ENCODE measurements at places on chromosomes 12 and 14. TPM values are rescaled to one million over a fixed set of nuclear protein-coding genes. Genes with fewer than 3 reads are reported as not detected.

- H3K36me3 ChIP-seq, result no peaks in the 10 kb centered on the region
- DNase-seq, result no peak
- no peaks in the 10 kb centered on the region for H3K27me3 ChIP-seq
- H3K4me1 ChIP-seq, result peaks cover 30% of the 10 kb centered on the region
Observed at GRCh38 chr12:13142747-13143146, 39.3 kb upstream of the GSG1 start.

DNA sequence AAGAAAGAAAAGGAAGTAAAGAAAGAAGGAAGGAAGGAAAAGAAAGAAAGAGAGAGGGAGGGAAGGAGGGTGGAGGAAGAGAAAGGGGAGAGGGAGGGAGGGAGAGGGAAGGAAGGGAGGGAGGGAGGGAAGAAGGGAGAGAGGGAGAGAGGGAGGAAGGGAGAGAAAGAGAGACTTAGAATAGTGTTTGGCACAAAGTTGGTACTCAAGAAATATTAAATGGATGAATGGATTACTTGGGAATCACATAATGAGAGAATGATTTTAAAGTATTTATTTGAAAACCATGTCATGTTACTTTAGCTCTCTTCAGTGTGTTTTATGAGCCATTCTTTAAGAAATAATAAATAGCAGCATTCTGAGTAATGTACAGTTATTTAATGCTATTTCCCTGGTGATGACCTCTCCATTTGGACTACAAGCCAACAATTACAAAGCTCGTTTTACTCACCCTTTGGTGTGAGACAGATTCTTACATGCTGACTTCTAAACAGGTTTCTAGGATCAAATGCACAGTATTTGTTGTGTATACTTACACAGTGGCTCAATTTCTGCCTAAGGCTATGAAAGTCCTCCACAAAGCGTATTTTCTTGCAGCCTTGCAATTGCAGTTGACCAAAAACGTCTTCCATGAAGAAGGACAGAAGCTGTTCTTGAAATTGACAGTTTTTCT, 861 bp downstream of the IL26 start:
- no peak for DNase-seq
- peaks cover 13% of the 10 kb centered on the region for H3K4me1 ChIP-seq

DNA sequence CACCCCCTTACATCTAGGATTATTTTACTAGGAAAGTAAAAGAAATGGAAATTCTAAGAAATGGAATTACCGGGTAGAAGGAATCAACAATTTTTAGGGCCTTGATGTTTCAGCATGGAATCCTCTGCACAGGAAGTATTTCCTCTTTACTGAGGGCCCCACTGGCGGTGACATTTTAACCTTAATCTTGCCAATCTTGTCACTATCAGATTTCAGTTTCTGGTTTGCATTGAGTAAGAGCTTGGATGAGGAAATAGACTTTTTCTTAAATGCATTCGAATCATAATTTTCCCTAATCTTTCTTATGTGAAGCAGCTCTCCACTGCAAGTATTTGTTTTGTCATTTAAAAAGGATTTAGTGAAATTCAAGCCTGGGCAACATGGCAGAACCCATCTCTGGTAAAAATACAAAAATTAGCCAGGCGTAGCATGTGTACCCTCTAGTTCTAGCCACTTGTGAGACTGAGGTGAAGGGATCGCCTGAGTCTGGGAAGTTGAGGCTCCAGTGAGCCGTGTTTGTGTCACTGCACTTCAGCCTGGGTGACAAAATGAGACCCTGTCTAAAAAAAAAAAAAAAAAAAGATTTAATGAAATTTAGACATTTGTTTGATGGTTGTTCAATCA, 40.7 kb downstream of the TPCN1 start:
- no peak overlapping the region for H3K4me3 ChIP-seq
- peak; percentile 22 for DNase-seq
- H3K27me3 ChIP-seq, result no peaks in the 10 kb centered on the region
- no peak overlapping the region for H3K27ac ChIP-seq

DNA sequence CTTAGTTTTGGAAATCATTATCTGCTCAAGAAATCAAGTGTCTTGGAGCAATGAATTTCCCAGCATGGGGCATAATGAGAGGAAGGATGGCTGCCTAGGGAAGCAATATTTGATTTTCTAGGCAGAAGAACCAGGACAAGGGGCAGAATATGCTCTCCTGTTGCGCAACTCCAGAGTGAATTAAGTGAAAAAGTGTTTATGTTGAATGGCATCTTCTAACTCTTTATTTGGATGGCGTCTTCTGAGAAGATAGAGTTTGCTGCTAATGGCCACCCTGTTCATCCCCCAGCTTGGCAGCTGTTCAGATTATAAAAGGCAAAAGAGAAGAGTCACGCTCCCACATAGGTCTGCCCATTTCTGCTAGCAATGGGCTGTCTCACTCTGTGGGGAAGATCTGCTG, 1278.1 kb downstream of the AACS start:
- H3K27me3 ChIP-seq, result no peaks in the 10 kb centered on the region
- H3K36me3 ChIP-seq, result no peaks in the 10 kb centered on the region
- H3K27ac ChIP-seq, result no peak overlapping the region
- no peak overlapping the region for H3K4me3 ChIP-seq
- DNase-seq, result no peak

HOXC9 gene
- total RNA-seq, result 6.5 TPM

Measured in suprapubic skin (tissue), 4 donors.